ENCODE measurements at places on chromosomes 6 and 20. TPM values are rescaled to one million over a fixed set of nuclear protein-coding genes. Genes with fewer than 3 reads are reported as not detected.

DNA sequence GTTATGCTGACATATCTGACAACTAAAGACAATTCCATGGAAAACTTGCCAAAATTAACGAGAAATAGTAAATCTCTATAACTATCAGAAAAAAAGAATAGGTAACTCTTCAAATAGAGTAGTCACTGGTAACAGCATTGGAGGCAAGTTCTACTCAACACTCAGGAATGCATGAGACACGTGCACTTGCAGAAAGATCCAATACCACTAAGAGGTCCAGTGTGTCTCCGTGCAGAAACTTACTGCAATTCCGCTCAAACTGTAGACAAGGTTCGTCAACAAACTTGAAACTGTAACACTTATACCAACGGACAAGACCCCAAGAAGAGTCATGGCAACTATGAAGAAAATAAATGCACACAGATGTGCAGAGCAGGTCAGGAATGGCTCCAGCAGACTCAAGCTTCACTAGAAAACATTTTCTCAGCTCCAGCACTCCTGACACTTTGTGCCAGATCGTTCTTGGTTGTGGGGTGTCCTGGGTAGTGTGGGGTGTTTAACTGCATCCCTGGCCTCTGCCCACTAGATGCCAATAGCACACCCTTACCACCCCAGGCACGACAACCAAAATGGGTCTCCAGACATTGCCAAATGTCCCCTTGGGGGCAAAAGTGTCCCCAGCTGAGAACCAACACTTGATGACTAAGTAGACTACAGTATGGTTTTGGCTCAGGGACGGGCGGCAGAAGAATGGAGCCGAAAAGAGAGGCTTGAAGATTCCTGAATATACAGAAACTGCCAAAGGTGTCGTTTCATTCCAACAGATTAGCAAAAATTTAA is 134.8 kb downstream of the DTNBP1 start:
- no peak for DNase-seq

- DNase-seq = no peak
These were observed 116.5 kb upstream of the F13A1 start for GRCh38 chr6:6436946-6437345.

The RIMS1 gene
- 63.9 TPM for total RNA-seq

DNA sequence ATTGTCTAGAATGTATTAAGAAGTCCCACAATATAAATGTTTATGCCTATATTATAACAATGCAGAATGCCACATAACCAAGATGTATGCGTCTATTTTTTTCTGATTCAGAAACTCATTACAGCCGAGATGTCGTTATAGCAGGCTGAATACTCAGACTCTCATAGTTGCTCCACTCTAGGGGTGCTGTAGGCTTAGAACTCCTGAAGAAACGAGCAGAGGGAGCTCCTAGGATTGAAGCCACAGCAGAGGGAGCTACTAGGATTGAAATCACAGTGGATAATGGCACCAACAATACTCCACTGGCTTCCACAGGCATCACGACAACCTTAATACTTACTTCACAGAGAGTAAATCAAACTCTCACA is 208.9 kb downstream of the KIF16B start:
- no peak for DNase-seq

The MAPK13 gene
- 3.2 TPM for total RNA-seq

DNA sequence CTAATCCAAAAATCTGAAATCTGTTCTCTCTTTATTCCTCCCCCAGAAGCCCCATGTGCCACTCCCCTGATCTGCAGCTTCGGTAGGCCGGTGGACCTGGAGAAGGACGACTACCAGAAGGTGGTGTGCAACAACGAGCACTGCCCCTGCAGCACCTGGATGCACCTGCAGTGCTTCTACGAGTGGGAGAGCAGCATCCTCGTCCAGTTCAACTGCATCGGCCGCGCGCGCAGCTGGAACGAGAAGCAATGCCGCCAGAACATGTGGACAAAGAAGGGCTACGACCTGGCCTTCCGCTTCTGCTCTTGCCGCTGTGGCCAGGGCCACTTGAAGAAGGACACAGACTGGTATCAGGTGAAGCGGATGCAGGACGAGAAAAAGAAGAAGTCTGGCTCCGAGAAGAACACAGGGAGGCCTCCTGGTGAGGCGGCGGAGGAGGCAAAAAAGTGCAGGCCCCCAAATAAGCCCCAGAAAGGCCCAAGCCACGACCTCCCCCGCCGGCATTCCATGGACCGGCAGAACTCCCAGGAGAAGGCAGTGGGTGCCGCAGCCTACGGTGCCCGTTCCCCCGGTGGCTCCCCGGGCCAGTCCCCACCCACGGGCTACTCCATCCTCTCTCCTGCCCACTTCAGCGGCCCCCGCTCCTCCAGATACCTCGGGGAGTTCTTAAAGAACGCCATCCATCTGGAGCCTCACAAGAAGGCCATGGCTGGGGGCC is 31.5 kb downstream of the HECA start:
- no peak for DNase-seq

DNA sequence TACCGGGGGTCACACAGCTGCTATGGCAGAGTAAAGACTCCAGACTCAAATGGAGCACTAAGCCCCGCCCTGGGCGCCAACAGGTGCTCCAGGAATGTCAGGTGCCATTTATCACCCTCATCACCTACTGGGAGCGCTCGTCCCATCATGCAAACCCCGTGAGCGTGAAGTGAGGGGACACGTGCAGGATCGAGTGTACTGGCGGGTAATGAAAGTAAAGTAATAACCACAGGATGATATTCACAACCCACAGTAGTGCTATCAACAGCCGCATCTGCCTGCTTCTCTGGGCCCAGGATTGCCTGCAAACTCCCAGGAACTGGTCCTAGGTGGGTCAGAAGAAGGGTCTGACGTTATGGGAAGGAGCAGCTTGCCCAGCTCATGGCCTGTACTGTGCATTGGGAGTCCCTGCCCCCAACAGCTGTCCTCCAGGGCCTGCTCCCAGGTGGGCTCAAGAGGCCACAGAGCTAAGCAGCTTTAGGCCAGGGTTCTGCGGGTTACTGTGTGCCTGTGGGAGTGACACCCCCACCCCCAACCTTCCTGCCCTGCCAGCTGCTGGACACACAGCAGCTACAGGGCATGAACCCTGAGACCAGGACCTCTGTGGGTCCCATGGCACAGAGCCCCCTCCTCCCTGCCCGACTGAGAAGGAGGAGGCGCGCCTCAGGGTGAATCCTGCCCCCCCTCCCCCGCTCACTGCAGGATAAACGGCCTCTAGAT is 120.5 kb upstream of the SULF2 start:
- DNase-seq = no peak

The CLPSL2 gene
- total RNA-seq = not detected

- DNase-seq = no peak
These were observed 14.8 kb downstream of the BANF2 start for GRCh38 chr20:17714597-17714996.

GRCh38 chr6:112163295-112164257 is 76.2 kb downstream of the FAM229B start:
- DNase-seq = no peak

DNA sequence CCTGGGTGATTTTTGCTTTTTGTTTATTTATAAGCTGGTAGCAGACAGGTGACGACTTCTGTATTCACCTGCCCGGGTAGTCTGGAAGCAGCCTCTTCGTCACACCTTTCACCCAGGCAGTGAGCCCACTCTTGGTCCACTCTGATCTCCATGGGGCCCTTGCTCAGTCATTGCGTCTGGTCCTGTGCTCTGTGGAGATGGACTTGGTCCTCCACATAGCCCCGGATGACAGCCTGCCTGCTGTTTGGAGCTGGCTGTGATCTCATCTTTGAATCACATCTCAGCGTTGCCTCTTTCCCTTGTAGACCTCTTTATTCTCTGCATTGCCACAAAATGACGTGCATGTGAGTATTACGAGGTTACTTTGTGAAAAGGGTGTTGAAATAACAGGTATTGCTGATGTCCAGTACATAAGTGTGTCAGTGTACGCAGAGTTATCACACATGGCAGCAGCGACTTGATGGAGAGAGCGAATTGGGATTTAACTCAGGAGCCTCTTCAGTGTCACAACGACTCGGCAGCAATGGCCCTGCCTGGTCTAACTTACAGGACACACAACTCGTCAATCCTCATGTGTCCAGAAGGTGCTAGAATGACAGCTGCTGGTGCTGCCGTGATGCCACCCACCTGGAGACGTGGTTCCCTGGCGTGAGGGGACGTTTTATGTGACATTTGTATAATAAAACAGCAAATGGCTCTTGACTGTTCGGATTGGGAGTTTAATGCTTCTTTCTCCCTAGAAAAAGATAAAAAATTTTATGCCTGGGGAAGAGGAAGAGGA is 24.2 kb upstream of the FRMD1 start:
- no peak for DNase-seq

The C20orf202 gene
- 0.99 TPM for total RNA-seq

The IL17F gene
- total RNA-seq = not detected

Measured in spinal cord (tissue), 10 donors.